ENCODE measurements at places on chromosomes 5 and 9.

- no peaks in the 10 kb centered on the region for H3K27me3 ChIP-seq
- H3K4me1 ChIP-seq = no peaks in the 10 kb centered on the region
- H3K4me3 ChIP-seq = no peak overlapping the region
Observed at GRCh38 chr9:82991671-82992070, 71.3 kb downstream of the RASEF start.

DNA sequence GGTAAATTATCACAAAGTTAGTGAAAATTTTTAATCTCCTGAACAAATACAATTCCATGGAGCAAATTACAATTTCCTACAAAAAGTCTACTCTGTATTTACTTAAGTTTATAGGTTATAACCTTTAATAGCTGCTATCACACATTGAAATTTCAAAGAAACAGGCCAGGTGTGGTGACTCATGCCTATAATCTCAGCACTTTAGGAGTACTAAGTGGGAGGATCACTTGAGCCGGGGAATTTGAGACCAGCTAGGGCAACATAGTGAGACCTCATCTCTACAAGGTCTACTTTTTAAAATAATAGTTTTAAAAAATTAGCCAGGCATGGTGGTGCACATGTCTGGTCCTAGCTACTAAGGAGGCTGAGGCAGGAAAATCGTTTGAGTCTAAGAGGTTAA, 50.3 kb downstream of the HINT1 start:
- no peak for DNase-seq
- H3K27ac ChIP-seq = no peak overlapping the region
- H3K27me3 ChIP-seq = no peaks in the 10 kb centered on the region

DNA sequence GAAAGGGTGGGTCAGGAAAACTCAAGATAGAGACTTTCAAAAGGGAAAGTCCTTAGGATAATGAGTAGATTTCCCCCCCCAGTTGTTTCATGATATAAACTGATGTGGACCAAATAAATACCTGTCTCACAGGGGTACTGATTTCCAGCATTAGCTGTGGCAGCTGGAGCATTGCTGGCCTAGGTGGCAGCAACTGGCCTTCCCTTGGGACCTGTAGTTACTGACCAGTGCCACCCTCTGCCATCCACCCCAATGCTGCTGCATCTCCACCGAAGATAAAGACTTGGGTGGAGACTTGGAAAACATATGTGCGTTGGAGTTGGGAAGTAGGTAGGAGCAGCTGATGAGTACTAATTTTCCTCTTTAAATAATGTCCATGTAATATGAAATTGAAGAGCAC, 71.8 kb downstream of the SYK start:
- H3K27ac ChIP-seq = no peak overlapping the region
- no peaks in the 10 kb centered on the region for H3K4me1 ChIP-seq
- no peaks in the 10 kb centered on the region for H3K27me3 ChIP-seq
- DNase-seq = no peak
- H3K4me3 ChIP-seq = no peak overlapping the region

- no peak overlapping the region for H3K4me3 ChIP-seq
- no peak overlapping the region for H3K27ac ChIP-seq
- DNase-seq = no peak
- H3K27me3 ChIP-seq = no peaks in the 10 kb centered on the region
- H3K36me3 ChIP-seq = no peaks in the 10 kb centered on the region
- H3K4me1 ChIP-seq = no peaks in the 10 kb centered on the region
Observed at GRCh38 chr5:87048156-87048555, 219.5 kb upstream of the RASA1 start.

DNA sequence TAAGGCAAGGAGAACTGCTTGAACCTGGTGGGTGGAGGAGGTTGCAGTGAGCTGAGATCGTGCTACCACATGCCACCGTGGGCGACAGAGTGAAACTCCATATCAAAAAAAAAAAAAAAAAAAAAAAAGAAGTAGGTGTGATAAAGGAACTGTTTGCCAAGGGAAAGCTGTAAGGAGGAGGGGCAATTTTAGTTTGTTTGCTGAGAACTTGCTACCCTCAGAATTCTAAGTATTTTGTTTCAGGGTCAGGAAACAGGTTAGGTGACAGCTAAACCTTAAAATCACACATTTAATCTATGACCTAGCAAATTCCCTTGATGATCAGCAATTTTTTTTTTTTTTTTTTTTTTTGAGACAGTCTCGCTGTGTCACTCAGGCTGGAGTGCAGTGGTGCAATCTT, 7.2 kb upstream of the ARRDC3 start:
- H3K4me3 ChIP-seq = no peak overlapping the region
- no peaks in the 10 kb centered on the region for H3K36me3 ChIP-seq
- DNase-seq = no peak
